ENCODE measurements at places on chromosomes 7 and 10.

DNA sequence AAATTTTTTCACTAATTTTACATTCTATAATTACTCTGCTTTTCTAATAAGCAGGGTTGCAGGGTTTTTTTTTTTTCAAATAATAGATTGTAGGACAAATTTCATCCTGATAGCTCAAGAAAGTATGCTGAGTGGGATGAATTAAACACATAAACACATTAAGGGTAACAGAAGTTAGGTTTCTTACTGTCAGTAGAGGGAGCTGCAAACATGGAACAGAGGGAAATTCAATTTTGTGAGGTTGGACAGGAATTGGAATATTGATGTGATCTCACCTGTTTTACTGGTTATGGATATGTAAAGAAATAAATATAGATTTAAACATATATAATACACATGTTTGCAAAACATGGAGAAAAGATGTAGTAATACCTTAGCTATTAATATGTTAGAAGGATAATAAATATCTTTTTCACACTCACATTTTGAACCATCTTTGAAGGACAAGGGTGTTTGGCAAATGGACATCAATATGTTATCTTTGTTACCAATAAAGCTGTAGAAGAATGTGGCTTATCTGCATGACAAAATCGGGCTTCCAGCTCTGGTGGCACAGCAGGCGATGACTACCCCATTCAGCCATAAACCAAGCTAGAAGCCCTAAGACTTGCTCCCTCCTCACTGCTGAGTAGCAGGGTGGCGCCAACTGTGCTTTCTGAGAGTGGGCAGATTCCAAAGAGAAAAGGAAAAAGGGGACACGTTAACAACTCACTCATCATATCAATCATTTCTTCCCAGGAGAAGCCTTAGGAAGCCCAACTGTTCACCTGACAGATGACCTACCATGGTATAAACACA, 1257.4 kb downstream of the GATA3 start:
- no peak for DNase-seq

- DNase-seq: no peak
These were observed 37.4 kb downstream of the AMZ1 start for GRCh38 chr7:2725178-2726105.

DNA sequence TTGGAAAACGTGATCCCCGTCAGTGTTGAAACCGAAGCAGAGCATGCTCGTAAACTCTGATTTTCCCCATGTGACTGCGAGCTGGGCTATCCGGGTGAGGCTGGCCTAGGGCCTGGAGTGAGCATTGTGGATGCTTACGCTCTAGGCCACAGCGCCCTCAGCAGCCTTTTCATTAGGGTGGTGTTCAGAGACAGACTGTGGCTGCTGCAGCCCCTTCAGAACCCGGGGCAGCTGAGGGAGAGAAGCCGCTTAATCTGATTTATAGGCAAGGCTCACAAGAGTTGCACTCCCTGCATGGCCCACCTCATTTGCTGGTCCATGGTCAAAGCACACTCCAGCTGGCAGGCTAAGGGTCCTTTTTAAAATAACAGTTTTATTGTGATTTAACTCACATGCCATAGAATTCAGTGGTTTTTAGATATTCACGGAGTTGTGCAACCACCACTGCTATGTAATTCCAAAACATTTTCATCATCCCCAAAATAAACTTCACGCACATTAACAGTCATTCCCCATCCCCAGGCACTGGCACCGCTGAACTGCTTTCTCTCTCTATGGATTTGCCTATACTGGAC, 72.5 kb downstream of the SYPL1 start:
- peak; percentile 62 for DNase-seq

DNA sequence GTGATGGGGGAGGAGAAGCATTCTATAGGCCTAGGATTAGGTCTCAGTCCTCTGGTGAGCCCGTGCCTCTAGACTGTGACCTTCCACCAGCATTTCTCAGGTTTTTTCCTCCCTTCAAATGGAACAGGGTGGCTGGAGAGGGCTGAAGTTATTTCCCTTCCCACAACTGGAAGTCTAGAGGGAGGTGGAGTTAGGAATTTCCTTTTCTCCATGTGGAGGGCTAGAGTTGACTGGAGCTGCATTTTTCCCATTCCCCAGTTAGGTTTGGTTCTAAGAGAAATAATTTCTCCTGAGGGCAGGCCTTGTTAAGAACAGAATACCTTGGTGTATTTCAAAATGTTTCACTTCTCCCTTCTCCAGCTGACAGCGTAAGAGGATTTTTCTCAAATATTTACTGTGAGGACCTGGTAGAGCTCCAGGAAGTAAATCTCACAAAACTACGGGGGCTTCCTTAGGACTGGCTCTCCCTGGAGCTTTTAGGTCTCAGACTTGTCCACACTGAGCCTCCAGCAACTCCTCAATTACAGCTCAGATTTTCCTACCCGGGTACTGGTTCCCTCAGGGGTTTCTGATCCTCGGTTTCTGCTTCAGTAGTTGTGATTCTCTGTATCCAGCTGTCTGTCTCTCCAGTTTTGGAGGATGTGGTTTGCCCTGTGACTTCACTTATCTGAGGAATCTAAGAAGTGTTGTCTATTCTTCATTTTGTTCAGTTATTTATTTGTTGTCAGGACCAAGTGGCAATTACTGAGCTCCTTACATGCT, 6.0 kb upstream of the REEP3 start:
- peak; percentile 37 for DNase-seq

GRCh38 chr10:59073456-59074053, 102.9 kb upstream of the PHYHIPL start:
- DNase-seq: no peak

Data from neural progenitor cell (in vitro differentiated cells).